ENCODE measurements at places on chromosomes 4 and X.

- no peak for DNase-seq
Measured at GRCh38 chrX:6203462-6204215, 25.0 kb downstream of the NLGN4X start.

GRCh38 chr4:71614621-71615020, 169.3 kb downstream of the GC start:
- DNase-seq: no peak

DNA sequence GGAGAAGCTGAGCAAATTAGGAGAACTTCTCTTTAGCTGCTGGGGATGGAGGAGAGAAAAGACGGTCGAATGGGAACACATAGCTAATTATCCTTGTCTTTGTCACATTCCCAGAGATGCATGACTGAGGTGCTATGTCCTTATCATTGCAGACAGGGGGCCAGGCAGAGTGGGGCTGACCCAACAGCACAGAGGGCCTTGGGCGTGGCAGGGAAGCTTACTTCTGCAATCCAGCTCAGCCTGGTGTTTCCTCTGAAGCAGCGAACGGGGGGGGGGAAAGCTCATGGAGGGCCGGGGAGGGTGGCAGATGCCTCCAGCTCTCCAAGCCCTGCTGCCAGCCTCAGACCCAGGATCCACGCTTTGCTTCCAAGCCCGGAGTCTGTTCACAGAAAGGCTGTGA, 50.8 kb upstream of the HOPX start:
- no peak for DNase-seq

DNA sequence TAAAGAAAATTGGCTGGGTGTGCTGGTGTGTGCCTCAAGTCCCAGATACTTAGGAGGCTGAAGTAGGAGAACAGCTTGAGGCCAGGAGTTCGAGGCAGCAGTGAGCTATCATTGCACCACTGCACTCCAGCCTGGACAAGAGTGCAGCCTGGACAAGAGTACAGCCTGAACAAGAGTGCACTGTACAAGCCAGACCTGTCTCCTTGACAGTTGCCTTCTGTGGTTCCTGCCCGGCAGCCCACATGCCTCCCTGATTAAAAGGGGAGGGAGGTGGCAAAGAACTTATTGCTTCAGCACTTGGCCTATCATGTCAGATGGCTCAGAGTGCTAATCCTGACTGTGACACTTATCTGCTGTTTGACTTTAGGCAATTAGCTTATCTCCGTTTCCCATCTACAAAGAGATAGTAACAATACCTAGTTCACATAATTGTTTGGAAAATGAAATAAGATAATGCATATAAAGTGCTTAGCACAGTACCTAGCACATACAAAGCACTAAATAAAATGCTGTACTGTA, 249.1 kb downstream of the DCLK2 start:
- no peak for DNase-seq

DNA sequence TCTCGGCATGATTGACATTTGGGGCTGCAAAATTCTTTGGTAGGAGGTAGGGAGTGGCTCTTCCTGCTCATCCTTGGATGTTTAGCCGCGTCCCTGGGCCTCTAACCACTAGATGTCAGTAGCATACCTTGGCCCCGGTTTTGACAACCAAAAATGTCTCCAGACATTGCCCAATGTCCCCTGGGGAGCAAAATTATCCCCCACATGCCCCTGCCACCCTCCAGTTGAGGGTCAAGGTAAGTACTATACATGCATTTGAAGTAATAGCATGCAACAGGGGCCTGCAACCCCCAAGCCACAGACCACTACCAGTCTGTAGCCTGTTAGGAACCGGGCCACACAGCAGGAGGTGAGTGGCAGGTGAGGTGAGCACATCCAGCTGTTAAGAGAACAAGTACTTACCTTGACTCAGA, 17.6 kb upstream of the KIAA1210 start:
- DNase-seq: no peak

GRCh38 chr4:172168888-172169287, 355.7 kb downstream of the GALNTL6 start:
- no peak for DNase-seq

- DNase-seq: no peak
Measured at GRCh38 chrX:121151293-121151692, 103.9 kb downstream of the GLUD2 start.

DNA sequence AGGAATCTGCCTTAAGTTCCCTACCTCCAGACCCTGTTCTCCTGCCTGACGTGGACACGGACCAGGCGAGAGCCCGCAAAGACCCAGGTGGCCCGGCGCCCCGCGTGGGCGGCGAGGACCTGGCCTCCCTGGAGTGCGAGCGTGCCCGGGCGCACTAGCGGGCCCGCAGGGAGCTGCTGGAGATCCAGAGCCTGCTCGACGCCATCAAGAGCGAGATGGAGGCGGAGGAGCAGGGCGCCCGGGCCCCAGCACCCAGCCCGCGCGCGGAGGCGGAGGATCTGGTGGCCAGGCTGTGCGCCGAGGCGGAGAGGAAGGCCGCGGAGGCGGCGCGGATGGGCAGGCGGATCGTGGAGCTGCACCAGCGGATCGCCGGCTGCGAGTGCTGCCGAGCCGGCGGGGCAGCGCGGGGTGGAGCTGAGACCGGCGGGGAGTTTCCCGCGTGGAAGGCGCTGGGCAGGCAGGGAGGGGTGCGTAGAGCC, 18.2 kb downstream of the MRFAP1 start:
- DNase-seq: no peak

DNA sequence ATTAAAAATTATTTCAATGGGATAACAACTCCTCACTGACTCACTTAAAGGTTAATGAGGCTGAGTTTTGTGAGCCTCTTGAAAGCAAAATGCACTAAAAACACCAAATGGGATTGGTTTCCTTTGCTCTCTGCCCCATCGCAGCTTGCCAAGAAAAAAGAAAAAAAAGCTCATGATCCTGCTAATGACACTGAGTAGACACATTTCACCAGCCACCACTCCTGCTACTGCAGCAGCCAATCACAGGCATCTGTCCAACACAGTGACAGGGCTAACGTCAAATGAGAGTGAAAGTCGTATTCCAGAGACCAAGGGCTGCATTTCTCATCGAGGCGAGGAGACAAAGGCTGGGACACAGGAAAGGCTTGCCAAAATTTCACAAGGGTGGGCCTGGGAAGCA, 5.2 kb downstream of the APBB2 start:
- no peak for DNase-seq

DNA sequence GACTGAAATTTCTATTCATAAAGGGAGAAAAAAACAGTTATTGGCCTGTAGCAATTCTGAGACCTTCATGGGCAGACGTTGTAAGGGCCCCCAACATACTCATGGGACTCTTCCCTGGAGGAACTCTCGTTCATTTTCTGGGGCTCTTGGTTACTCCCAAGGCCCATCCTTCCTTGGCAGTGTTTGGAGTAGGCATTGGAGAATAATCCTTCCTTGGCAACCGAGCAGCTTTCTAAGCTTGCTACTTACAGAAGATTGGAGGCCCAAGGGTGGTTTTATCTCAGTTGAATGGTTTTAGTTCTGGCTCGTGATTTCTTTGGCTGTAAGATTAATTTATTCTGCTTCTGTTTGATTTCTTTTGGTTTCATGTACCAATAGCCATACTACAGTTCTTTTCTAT, 50.4 kb downstream of the ALG13 start:
- DNase-seq: no peak

DNA sequence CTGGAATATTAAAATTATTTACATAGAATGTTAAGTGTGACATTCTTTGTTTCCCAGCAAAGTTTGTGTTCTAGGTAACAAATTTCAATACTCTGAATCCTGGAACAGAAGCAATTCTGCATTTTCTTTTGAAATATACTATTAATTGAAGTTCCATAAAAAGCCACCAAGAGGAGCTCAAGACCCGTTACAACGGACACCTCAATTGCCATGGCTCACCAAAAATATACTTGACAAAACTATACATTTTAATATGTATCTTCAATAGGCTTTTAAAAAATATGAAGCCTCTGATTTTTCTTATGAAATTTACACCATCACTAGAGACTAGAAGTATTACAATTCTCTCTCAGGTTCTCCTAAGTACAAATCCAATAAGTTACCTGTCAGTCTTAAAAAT, 111.4 kb downstream of the NYX start:
- no peak for DNase-seq

DNA sequence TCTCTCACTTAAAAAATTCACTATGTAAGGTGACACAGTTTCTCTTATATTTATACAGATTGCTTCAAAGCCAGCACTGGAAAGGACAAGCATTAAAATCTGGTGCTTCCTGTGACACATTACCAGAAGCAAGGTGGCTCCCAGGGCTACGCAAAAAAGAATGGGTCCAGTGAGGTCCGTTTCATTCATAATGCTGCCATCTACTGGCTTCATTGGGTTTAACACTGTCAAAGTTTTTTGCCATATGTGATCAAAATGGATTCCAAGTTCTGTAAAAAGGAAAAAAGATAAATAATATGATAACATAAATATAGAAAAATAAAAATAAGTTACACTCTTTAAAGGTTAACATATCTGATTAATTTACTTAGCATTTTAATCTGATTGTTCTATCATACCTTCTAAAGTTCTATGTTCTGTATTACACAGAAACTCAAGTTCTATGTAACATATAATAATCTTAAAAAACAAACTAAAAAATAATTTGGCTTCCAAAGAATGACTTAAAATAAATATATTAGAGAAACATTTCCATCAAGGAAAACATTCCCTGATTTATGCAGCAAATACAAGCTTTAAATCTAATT, 22.1 kb downstream of the YIPF7 start:
- no peak for DNase-seq

DNA sequence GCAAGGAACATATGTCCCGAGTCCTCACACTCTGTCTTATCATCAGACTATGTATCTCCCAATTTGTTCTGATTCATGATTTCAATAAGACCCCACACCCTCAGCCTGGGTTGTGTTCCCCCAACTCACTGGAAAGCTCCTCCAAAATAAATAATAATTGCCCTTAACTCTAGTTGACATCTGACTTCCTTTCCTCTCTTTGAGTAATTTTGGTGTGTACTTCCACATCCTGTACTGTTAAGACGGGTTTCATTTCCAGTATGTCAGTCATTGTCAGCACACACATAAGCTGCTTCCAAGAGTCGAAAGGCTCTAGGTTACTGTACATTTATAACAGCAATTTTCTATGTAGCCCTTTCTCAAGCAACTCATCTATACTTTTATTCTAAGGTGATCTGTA, 52.2 kb upstream of the C1QTNF7 start:
- DNase-seq: no peak

DNA sequence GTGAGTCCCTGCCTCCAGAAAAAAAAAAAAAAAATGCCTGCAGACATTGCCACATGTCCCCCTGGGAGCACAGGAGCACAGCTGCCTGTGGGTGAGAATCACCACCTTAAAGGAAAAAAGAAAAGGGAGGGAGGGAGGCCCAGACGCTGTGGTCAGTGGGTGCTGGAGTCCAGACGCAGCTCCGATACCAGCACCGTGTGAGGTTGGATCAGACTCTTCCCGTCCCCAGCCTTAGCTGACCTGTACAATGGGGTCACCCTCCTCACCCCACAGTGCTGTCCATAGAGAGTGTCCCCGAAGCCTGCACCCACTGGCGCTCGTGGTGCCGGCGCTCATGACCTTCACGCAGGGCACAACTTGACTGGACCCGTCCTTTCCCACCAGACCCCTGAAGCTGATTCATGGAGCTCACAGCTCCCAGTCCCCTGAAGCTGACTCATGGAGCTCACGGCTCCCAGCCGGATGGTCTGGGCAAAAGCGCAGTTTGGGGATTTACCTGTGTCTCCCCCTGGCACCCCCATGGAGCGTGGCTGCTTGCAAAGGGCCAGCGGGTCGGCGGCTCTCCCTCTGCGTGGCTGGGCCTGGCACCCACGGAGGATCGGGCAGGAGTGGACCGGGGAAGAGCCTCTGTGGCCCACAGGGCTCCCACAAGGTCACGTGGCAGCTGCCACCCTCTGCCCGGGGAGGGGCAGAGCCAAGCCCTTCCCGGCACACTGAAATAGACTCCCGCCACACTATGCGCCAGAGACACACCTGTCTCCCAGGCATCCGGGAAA, 31.4 kb downstream of the ABLIM2 start:
- DNase-seq: no peak

DNA sequence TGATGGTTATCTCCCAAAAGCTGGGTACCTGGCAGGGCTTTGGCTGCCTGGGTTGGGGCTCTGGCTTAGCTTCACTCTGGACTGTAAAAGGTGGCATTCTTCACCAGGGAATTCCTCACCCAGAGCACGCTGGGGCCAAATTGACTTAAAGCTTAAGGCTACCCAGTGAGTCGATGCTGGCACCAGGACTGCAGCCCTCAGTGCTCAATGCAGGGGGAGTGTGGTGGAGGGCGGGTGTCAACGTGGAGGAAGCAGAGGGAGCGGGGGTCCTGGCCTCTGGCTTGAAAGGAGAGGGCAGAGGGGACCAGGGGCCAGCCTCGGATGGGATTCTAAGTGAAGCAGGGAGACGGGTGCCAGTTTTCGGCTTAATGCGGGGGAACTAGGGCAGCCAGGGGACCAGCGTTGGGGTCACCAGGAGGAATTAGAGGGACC, 446 bp upstream of the FAM50A start:
- no peak for DNase-seq

DNA sequence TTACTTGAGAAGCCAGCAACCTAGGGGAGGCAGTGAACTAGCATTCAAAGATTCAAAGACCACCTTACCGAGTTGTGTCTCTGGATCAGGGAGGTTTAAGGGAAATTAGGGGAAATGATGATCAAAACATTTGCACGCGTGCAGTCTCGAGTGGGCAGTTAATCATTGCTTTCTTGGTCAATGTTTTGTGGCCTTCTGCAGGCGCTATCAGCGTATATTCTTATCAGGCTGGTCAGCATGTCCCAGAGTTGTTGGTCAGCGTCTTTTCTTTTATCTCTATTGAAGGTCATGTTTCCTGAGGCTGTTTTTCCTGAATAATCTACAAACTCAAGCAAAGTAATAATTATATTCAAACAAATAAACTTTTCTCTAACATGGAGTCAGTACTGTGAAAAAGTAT, 84.0 kb upstream of the ZNF81 start:
- DNase-seq: no peak

DNA sequence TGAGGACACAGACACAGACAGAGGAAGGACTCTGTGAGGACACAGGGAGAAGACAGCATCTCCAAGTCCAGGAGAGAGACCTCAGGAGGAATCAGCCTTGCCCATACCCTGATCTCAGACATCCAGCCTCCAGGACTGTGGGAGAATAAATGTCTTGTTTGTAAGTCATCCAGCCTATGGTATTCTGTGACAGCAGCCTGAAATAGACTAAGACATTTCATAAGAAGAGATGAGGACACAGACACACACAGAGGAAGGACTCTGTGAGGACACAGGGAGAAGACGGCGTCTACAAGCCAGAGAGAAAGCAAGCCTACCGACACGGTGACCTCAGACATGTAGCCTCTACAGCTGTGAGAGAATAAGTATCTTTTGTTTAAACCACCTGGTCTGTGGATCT, 112.1 kb downstream of the DHRSX start:
- no peak for DNase-seq

- no peak for DNase-seq
Measured at GRCh38 chrX:100609591-100609990, 24.9 kb downstream of the TNMD start.

- DNase-seq: no peak
Measured at GRCh38 chr4:181896614-181897013, 346.6 kb upstream of the TENM3 start.

- DNase-seq: no peak
Measured at GRCh38 chr4:88451205-88451604, 5.7 kb upstream of the HERC5 start.

Measured in activated CD8-positive, alpha-beta memory T cell treated with anti-CD3 and anti-CD28 coated beads for 48 hours (primary cell).